ENCODE measurements at places on chromosomes 5 and 9. TPM values are rescaled to one million over a fixed set of nuclear protein-coding genes. Genes with fewer than 3 reads are reported as not detected.

KCNN2 gene
- total RNA-seq: 7.9 TPM

LCN9 gene
- not detected for total RNA-seq

SH3PXD2B gene
- 66.5 TPM for total RNA-seq

TARS1 gene
- 76.7 TPM for total RNA-seq

TJP2 gene
- 101 TPM for total RNA-seq

DOCK8 gene
- 47.8 TPM for total RNA-seq

PCDHGB1 gene
- 2.7 TPM for total RNA-seq

RASGRF2 gene
- 4.2 TPM for total RNA-seq

GTF3C4 gene
- 11.8 TPM for total RNA-seq
